ENCODE measurements at places on chromosomes 11 and 22.

DNA sequence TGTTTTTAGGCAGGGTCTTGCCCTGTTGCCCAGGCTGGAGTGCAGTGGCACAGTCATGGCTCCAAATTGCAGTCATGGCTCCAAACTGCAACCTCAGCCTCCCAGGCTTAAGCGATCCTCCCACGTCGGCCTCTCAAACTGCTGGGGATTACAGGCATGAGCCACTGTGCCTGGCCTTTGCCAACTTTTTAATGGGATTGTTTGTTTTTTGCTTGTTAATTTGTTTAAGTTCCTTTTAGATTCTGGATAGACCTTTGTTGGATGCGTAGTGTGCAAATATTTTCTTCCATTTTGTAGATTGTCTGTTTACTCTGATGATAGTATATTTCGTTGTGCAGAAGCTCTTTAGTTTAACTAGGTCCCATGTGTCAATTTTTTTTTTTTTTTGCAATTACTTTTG lies 10.0 kb upstream of the SCGB1D1 start:
- no peak for DNase-seq

- no peak for DNase-seq
Observed at GRCh38 chr11:129992161-129992944, 10.3 kb downstream of the PRDM10 start.

DNA sequence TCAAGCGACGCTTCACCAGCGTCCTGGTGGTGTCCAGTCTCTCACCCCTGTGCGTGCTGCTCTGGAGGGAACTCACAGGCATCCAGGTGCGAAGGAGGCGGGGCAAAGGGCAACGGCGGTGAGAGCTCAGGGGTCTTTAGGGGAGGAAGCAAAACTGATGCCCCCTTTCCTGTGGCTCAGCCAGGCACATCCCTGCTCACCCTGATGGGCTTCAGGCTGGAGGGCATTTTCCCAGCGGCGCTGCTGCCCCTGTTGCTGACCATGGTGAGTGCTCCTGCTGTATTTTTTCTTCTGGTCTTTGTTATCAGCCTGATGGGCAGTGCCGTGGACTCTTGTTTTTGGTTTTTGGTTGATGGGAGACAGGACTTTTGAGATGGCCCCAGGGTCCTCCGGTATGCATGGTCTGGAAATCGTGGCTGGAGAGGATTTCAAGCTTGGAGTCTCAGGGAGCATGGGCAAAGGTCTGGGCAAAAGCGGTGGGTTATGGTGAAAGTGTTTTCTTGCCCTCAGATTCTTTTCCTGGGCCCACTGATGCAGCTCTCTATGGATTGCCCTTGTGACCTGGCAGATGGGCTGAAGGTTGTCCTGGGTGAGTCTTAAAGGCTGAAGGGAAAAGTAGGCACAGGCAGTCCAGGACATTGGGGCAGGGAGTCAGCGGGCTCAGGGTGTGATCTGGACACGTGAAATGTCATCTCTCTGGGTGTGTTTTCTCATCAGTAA lies 695 bp downstream of the RCE1 start:
- no peak for DNase-seq

GRCh38 chr11:69643646-69644045 lies 2.7 kb downstream of the CCND1 start:
- no peak for DNase-seq

GRCh38 chr11:47109727-47110246 lies 66.9 kb downstream of the ARFGAP2 start:
- no peak for DNase-seq

DNA sequence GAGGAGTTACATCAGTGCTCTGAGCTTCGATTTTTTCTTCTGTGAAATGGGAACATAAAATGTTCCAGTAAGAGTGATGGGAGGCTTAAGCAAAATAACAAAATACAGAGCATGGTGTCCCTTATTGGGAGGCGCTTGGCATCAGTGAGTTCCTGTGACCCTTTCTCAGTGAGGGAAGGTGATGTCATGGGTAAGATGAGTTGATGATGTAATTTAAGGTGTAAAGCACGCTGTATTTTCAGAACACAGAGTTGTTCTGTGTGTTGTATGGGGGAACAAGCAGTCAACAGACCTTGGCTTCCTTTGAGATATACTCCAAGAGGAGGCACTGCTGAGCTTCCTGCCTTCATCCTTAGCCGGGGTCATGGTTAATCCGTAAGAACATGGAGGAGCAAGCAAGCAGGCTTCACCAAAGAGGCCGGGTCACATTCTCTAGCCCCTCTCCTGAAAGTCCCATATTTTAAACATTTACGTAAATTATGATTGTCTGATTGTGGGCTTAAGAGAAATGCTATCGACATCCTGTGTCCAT lies 266.7 kb downstream of the LARGE1 start:
- DNase-seq = no peak
